ENCODE measurements at places on chromosomes 1 and 21. TPM values are rescaled to one million over a fixed set of nuclear protein-coding genes. Genes with fewer than 3 reads are reported as not detected.

The DAB1 gene
- 9.2 TPM for total RNA-seq

The MFSD2A gene
- 18.2 TPM for total RNA-seq

The IFI44 gene
- not detected for total RNA-seq

The TMPRSS15 gene
- not detected for total RNA-seq

The SERTAD4 gene
- total RNA-seq, result 3.9 TPM

- no peak for DNase-seq
- no peaks in the 10 kb centered on the region for H3K27me3 ChIP-seq
- no peaks in the 10 kb centered on the region for H3K4me1 ChIP-seq
- H3K4me3 ChIP-seq, result no peak overlapping the region
- no peaks in the 10 kb centered on the region for H3K36me3 ChIP-seq
These were observed 2.4 kb upstream of the MMP23B start for GRCh38 chr1:1629430-1630190.

All from H9 (cell line).